Heart left ventricle (tissue), 16 donors: ENCODE measurements at places on chromosomes 7 and 10. TPM values are rescaled to one million over a fixed set of nuclear protein-coding genes. Genes with fewer than 3 reads are reported as not detected.

MAP3K8 gene
- 6.0 TPM for polyA plus RNA-seq

KNDC1 gene
- not detected for polyA plus RNA-seq

OR2A1 gene
- polyA plus RNA-seq, result 0.11 TPM

TFR2 gene
- 0.37 TPM for polyA plus RNA-seq

TAS2R16 gene
- polyA plus RNA-seq, result not detected

MGMT gene
- 8.4 TPM for polyA plus RNA-seq

TSPAN13 gene
- polyA plus RNA-seq, result 16.9 TPM

SLC26A3 gene
- 0.10 TPM for polyA plus RNA-seq

NME8 gene
- polyA plus RNA-seq, result not detected

AKR1C4 gene
- polyA plus RNA-seq, result not detected

MLXIPL gene
- 2.0 TPM for polyA plus RNA-seq

CXCL12 gene
- polyA plus RNA-seq, result 56.4 TPM

PNLIP gene
- not detected for polyA plus RNA-seq

RPP30 gene
- 36.0 TPM for polyA plus RNA-seq

ACSM6 gene
- polyA plus RNA-seq, result not detected

NDUFB8 gene
- 1,192 TPM for polyA plus RNA-seq

GDF2 gene
- polyA plus RNA-seq, result not detected

UBE2D1 gene
- polyA plus RNA-seq, result 44.9 TPM

FAM25A gene
- not detected for polyA plus RNA-seq

SPOCK2 gene
- polyA plus RNA-seq, result 16.6 TPM

PRKRIP1 gene
- 15.1 TPM for polyA plus RNA-seq

TACR2 gene
- polyA plus RNA-seq, result 0.15 TPM

KEL gene
- polyA plus RNA-seq, result 0.19 TPM

CCDC172 gene
- not detected for polyA plus RNA-seq

KCNH2 gene
- polyA plus RNA-seq, result 59.8 TPM

ICA1 gene
- polyA plus RNA-seq, result 28.8 TPM

CCZ1 gene
- polyA plus RNA-seq, result 58.5 TPM

ENTPD1 gene
- 4.1 TPM for polyA plus RNA-seq

MARVELD1 gene
- polyA plus RNA-seq, result 3.0 TPM

ADIRF gene
- 86.1 TPM for polyA plus RNA-seq

LHPP gene
- 6.7 TPM for polyA plus RNA-seq

ZNRF2 gene
- 6.1 TPM for polyA plus RNA-seq

MYL10 gene
- polyA plus RNA-seq, result not detected

COBL gene
- 57.3 TPM for polyA plus RNA-seq

LHFPL3 gene
- polyA plus RNA-seq, result not detected

TAS2R4 gene
- 0.11 TPM for polyA plus RNA-seq

CPEB3 gene
- 3.4 TPM for polyA plus RNA-seq

DNAH11 gene
- 0.22 TPM for polyA plus RNA-seq

TMEM254 gene
- polyA plus RNA-seq, result 6.4 TPM

OR6B1 gene
- not detected for polyA plus RNA-seq

LBX1 gene
- polyA plus RNA-seq, result not detected

TMEM213 gene
- not detected for polyA plus RNA-seq

SKIDA1 gene
- 0.75 TPM for polyA plus RNA-seq

SUN3 gene
- polyA plus RNA-seq, result not detected

SLC35B4 gene
- polyA plus RNA-seq, result 4.9 TPM

TYSND1 gene
- polyA plus RNA-seq, result 4.3 TPM

PNLIPRP1 gene
- not detected for polyA plus RNA-seq

RTKN2 gene
- 0.01 TPM for polyA plus RNA-seq
